ENCODE measurements at places on chromosomes 12 and 14.

GRCh38 chr12:6386038-6386437, 2.1 kb downstream of the LTBR start:
- DNase-seq, result no peak

DNA sequence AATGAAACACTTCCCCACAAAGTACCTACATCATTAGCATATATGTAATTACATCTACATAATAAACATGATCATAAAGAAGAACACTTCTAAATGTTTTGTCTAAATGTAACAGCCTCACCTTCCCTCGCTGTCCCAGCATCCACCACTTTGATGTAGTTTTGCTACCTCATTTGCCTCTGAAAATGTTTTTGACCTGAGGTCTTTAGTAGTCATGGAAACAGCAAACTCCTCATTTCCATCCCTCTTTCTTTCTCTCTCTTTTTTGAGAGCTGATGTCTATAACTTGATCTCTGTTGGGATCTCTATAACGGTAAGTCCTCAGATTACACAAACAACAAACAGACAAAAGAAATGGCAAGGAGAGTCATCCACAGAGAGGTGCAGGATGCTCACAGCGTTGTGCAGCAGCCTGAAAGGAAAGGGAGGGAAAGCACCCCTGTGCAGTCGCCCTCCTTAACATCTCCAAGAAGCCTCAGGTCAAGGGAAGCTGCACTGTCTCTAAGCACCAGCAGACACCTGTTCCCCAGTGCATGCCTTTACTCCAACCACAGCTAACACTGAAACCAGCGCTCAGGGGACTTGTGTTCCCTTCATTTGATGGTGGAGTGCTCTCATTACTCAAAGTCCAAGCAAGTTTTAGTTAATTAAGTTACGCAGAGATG, 268.7 kb downstream of the TMEM132D start:
- no peak for DNase-seq

- no peak for DNase-seq
Observed at GRCh38 chr12:63496654-63497053, 171.6 kb downstream of the DPY19L2 start.

- no peak for DNase-seq
Observed at GRCh38 chr14:35401422-35402265, 2.9 kb downstream of the NFKBIA start.

DNA sequence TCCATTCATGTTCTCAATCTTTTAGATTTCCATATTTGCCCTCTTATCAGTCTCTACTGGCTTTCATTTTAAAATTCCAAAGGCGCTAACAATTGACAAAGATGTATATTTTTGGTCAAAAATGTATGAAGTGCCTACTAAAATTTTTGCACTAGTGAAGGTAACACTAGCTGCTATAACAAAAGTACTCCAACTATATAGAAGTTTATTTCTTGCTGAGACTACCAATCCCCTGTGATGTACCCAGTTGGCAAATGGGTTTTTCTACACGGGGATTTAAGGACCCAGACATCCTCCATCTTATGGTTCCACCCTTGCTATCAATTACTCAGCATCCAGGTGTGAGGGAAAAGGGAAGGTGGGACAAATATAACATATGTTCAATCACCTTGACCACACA, 75.3 kb upstream of the TSPAN8 start:
- DNase-seq, result no peak

- DNase-seq, result no peak
Observed at GRCh38 chr14:65517635-65518542, 105.4 kb downstream of the FUT8 start.

- no peak for DNase-seq
Observed at GRCh38 chr14:31400031-31400638, 20.2 kb downstream of the HEATR5A start.

GRCh38 chr14:97058074-97058467, 260.9 kb downstream of the VRK1 start:
- DNase-seq, result no peak

- no peak for DNase-seq
Observed at GRCh38 chr12:91920276-91920675, 225.4 kb downstream of the BTG1 start.

- no peak for DNase-seq
Observed at GRCh38 chr14:75909630-75910029, 72.2 kb downstream of the TGFB3 start.

DNA sequence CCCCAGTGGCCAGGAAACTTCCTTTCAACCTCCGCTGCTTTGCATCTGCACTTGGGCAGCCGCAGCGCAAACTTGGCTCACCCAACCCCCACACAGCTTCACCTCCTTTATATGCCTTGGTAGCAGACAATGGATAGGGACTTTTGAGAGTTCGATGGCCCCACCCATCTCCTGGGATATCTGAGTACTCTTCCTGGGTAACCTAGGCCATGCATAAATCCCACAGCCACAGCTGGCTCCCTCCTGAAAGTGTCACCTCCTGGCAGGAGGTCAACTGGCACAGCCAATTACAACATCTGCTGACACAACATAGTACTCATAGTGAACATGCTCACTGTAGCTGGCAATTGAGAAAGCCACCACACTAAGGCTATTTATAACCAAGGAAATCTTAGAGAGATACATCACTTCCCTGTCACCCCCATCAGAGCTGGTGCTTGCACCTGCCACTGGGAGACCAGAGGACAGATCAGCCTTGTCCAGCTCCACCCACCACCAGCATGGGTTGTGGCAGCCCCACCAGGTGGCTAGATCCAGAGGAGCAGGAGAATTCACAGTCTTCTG, 410.0 kb downstream of the SYT1 start:
- DNase-seq, result no peak

DNA sequence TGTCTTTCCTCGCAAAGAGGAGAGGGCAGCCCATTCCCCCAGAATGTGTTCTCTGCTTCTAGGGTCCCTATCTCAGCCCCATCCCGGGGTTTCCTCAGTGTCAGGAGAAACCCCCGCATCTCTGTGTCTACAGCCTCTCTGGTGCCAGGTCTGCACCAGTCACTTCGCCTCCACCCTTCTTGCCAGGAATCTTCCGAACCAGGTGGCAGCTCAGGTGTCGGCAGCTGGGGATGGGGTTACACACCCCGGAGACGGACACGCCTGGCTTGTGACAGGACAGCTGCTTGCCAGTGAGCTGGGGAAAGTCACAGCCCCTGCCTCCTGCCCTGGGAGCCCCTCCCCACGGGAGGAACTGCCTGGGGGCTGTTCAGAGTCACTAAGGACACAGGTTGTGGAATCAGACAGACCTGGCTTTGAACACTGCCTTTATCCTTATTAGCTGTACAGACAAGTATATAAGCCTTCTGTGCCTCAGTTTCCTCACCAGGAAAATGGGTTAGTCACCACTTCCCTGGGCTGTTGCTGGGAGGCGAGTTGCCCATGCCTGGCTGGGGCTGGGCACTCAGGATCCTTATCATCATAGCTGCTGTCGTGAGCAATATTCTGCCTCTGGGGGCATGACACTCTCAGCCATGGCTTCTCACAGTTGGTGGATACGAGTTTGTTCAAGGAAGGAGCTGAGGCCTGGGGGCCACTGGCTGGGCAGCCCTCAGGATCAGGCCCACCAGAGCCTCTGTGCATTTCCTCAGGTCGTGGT, 10.8 kb downstream of the HIP1R start:
- no peak for DNase-seq

- DNase-seq, result no peak
Observed at GRCh38 chr14:83290447-83290846, 1756.8 kb upstream of the SEL1L start.

GRCh38 chr12:66596199-66596598, 82.7 kb downstream of the GRIP1 start:
- no peak for DNase-seq

- no peak for DNase-seq
Observed at GRCh38 chr12:89262855-89263552, 89.3 kb downstream of the DUSP6 start.

DNA sequence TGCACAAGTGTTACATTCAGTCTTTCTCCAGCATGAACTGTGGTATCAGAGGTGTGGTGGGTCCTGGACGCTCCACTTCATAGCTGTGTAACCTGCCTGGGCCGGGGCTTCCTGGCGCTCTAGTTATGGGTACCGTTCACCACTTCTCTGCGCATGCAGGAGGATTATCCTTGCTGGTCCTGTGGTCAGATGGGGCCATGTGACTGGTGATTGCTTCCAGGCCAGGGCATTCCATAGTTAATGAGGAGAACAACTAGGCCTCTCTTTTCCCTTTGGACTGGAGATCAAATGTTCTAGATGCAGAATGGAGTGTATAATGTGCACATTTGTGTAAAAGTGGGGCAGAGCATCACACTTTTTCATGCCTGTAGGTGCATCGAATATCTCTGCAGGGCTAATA, 444.0 kb downstream of the AACS start:
- DNase-seq, result no peak

DNA sequence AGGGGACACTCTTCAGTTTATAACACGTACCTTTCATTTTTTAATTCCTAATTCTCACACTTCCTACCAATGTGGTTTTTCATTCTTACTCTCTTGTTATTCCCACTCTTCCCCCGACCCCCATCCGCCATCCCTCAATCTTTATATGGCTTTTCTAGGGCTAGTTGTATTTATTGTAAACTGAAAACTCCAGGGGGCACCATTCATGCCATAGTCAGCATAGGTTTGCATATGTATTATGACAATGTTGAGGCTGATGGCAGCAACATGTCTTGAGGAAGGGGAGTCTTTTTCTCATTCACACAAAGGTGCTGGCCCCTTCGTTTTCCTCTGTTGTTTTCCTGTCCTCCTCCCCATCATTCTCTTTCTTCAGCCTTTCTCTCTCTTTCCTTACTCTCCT, 27.7 kb upstream of the LTA4H start:
- DNase-seq, result no peak

- DNase-seq, result no peak
Observed at GRCh38 chr12:5746036-5746908, 198.8 kb downstream of the ANO2 start.

GRCh38 chr14:73851000-73851399, 631 bp upstream of the PTGR2 start:
- no peak for DNase-seq

DNA sequence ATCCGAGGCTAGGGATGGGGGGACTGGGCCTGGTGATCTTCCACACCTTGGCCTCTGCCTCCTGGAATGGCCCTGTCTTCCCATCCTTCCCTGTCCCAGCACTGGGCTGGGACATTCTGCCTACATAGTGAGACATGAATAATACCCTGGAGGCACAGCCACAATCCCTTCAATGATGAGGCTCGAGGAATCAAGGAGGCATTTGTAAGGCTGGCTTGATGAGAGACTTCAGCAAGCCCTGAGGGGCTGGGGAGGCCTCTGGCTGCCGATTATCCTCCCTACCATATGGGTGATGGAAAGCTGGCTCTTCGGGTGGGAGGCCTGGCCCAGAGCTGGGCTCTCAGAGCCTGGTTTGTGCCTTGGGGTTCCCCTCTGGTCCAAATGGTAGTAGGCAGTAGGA, 92.5 kb downstream of the CALM1 start:
- DNase-seq, result no peak
